ENCODE measurements at places on chromosomes 13 and 19. TPM values are rescaled to one million over a fixed set of nuclear protein-coding genes. Genes with fewer than 3 reads are reported as not detected.
A peak's percentile ranks its signal among the peaks of the same experiment; 100 is the strongest.

GRCh38 chr13:76687467-76687866 lies 198.7 kb downstream of the KCTD12 start:
- H3K27me3 ChIP-seq, result no peaks in the 10 kb centered on the region
- DNase-seq, result no peak
- H3K27ac ChIP-seq, result no peak overlapping the region
- no peaks in the 10 kb centered on the region for H3K36me3 ChIP-seq

GRCh38 chr13:69485991-69486592 lies 621.5 kb upstream of the ATXN8OS start:
- H3K27ac ChIP-seq, result no peak overlapping the region
- H3K4me3 ChIP-seq, result no peak overlapping the region
- H3K4me1 ChIP-seq, result no peaks in the 10 kb centered on the region
- DNase-seq, result no peak

The DKKL1 gene
- not detected for total RNA-seq

GRCh38 chr19:1259206-1259875 lies 9.8 kb upstream of the CIRBP start:
- DNase-seq, result peak; percentile 87
- H3K4me1 ChIP-seq, result peaks cover 66% of the 10 kb centered on the region
- H3K27ac ChIP-seq, result peak overlapping the region; percentile 93
- H3K4me3 ChIP-seq, result peak overlapping the region; percentile 30
- no peaks in the 10 kb centered on the region for H3K36me3 ChIP-seq

GRCh38 chr13:46480131-46480530 lies 72.8 kb upstream of the LRCH1 start:
- H3K4me1 ChIP-seq, result no peaks in the 10 kb centered on the region
- no peaks in the 10 kb centered on the region for H3K36me3 ChIP-seq
- H3K27ac ChIP-seq, result no peak overlapping the region
- no peak for DNase-seq
- no peak overlapping the region for H3K4me3 ChIP-seq

DNA sequence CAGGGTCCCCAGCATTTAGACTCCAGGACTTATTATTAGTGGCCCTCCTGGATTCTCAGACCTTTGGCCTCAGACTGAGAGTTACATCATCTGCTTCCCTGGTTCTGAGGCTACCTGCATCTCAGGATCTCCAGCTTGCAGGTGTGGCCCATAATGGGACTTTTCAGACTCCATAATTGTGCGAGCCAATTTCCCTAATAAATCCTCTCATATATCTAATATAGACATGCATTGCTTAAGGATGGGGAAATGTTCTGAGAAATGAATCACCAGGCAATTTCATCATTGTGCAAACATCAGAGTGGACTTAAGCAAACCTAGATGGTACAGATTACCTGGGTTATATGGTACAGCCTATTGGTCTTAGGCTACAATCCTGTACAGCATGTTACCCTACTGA lies 116.5 kb upstream of the FBXL3 start:
- H3K36me3 ChIP-seq, result no peaks in the 10 kb centered on the region
- no peaks in the 10 kb centered on the region for H3K4me1 ChIP-seq
- H3K27me3 ChIP-seq, result no peaks in the 10 kb centered on the region
- no peak overlapping the region for H3K27ac ChIP-seq
- no peak overlapping the region for H3K4me3 ChIP-seq
- DNase-seq, result no peak

DNA sequence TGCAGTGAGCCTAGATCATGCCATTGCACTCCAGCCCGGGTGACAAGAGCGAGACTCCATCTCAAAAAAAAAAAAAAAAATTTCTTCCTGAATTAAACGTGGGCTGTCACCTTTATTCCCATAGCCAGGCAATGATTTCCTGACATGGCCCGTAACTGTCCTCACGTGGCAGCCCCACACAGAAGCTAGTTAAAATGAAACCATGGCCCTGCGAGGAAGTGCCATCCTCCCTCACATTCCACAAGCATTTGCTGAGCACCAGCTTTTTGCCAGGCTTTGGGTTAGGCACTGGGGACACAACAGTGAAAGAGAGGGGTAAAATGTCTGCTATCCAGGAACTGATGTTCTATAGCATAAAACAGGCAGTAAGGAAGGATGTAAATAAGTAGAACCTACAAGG lies 13.2 kb upstream of the FBXO27 start:
- DNase-seq, result no peak
- H3K36me3 ChIP-seq, result no peaks in the 10 kb centered on the region
- H3K27ac ChIP-seq, result no peak overlapping the region
- H3K4me3 ChIP-seq, result no peak overlapping the region

DNA sequence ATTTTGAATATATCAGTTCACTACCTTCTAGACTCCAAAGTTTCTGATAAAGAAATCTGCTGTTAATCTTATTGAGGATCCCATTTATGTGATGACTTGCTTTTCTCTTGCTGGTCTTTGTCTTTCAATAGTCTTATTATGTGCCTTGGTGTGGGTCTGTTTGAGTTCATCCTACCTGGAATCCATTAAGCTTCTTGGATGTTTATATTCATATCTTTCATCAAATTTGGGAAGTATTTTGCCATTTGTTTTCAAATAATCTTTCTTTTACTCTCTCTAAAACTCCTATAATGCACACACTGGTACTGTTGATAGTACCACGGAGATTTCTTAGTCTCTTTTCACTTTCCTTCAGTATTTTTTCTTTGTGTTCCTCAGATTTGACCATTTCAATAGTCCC lies 24.2 kb upstream of the COG6 start:
- no peaks in the 10 kb centered on the region for H3K36me3 ChIP-seq
- H3K27me3 ChIP-seq, result no peaks in the 10 kb centered on the region
- no peak overlapping the region for H3K27ac ChIP-seq
- DNase-seq, result no peak
- H3K4me1 ChIP-seq, result no peaks in the 10 kb centered on the region

DNA sequence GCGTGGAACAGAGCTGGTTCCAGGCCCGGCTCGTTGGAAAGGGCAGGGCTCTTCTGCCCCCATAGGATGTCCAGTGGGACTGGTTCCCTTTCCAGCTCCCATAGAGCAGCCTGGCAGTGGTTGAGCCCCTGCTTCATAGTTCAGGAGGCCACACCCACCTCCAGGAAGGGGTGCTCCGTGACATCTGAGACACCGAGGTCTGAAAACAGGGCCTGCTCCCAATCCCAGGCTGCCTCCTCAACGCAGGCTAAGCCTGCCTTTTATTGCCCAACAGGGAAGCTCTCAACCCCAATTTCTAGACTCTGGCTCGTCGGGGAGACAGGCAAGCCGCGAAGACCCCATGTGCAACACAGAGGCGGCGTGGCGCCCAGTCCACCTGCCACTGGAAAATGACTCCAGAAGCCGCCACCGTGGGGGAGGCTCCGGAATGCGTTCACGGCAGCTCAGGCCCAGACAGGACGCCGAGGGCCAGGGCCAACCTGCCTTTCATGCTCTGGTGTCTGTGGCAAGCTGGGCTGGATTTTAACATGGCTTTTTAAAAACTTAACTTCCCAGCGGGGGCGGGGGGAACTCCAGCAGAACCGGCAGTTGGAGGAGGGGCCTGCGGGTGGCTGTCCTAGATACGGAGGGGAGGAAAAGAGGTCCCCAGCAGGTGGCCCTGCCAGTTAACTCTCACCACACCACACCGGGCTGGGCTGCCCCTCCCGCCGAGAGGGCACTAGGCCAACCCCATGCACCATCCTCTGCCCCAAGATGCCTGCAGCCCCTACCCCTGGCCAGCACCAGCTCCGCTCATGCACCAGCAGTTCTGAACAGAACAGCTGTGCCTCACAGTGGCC lies 17.9 kb upstream of the TINCR start:
- DNase-seq, result no peak
- no peaks in the 10 kb centered on the region for H3K27me3 ChIP-seq
- H3K4me3 ChIP-seq, result no peak overlapping the region
- no peaks in the 10 kb centered on the region for H3K4me1 ChIP-seq
- peak overlapping the region; percentile 38 for H3K27ac ChIP-seq
- peaks cover 50% of the 10 kb centered on the region for H3K36me3 ChIP-seq

The CTXN1 gene
- total RNA-seq, result 2.4 TPM

GRCh38 chr19:48501494-48502349 lies 9.9 kb downstream of the LMTK3 start:
- no peak overlapping the region for H3K4me3 ChIP-seq
- no peaks in the 10 kb centered on the region for H3K27me3 ChIP-seq
- H3K36me3 ChIP-seq, result no peaks in the 10 kb centered on the region
- peak; percentile 85 for DNase-seq
- no peak overlapping the region for H3K27ac ChIP-seq
- peaks cover 5% of the 10 kb centered on the region for H3K4me1 ChIP-seq

DNA sequence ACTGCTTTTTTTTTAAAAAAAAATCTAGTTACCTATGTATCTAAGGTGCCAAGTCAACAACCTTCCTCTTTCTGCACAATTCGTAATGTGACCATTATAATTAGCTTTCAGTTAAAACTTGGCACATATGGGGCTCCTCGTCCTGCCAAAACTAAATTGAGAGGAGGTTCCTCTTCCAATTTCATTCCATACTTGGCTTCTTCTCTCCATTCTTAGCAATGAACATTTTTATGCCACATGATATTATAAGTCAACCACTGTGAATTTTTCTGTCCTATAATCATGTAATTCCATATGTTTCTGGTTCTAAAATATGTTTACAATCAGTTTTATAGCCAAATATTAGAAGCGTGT lies 177.0 kb downstream of the DCLK1 start:
- no peak for DNase-seq
- H3K4me3 ChIP-seq, result no peak overlapping the region
- no peaks in the 10 kb centered on the region for H3K4me1 ChIP-seq

GRCh38 chr13:26541678-26542568 lies 15.6 kb upstream of the WASF3 start:
- H3K4me1 ChIP-seq, result no peaks in the 10 kb centered on the region
- no peak for DNase-seq
- no peak overlapping the region for H3K4me3 ChIP-seq
- H3K27ac ChIP-seq, result no peak overlapping the region

The PNPLA6 gene
- total RNA-seq, result 113 TPM

- no peak overlapping the region for H3K27ac ChIP-seq
- H3K4me1 ChIP-seq, result no peaks in the 10 kb centered on the region
- no peak overlapping the region for H3K4me3 ChIP-seq
- no peak for DNase-seq
Observed at GRCh38 chr13:28093881-28094280, 6.5 kb downstream of the FLT3 start.

DNA sequence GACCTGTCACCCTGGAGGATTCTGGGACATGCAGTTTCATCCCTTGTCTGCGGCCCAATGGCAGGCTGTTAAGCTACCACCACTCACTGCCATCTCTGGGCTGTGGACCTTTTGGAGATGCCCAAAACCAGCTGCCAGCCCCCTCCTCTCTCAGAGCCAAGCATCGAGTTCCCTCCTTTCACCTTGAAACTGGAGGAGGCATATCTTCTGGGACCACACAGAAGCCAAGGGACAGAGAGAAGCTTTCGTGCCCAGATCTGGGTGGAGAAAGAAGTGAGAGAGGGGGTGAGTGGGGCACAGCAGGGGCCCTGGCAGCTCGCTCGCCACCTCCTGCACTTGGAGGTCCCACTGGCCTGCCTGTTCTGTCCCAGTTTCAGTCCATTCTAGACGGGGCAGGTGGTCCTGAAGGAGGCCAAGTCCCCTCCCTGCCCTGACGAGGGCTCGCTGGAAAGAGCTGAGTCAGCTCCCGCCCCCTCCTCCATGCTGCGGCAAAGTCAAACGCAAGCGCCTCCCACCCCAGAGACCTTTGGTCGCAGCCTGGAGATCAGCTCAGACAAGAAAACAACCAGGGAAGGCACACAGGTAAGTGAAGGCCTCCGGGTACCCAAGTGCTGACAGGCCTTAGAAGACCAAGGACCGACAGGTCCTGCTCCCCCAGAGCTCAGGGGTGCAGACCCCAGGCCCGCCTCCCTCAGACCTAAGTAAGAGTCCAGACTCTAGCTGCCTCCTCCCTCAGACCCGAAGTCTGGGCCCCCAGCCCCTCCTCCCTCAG lies 3.8 kb downstream of the BCAT2 start:
- H3K36me3 ChIP-seq, result no peaks in the 10 kb centered on the region
- no peak overlapping the region for H3K27ac ChIP-seq
- peaks cover 16% of the 10 kb centered on the region for H3K4me1 ChIP-seq
- no peak overlapping the region for H3K4me3 ChIP-seq

GRCh38 chr13:72186730-72187422 lies 319.9 kb upstream of the DACH1 start:
- H3K27ac ChIP-seq, result no peak overlapping the region
- no peaks in the 10 kb centered on the region for H3K36me3 ChIP-seq
- no peak for DNase-seq
- no peak overlapping the region for H3K4me3 ChIP-seq
- no peaks in the 10 kb centered on the region for H3K4me1 ChIP-seq
- no peaks in the 10 kb centered on the region for H3K27me3 ChIP-seq

DNA sequence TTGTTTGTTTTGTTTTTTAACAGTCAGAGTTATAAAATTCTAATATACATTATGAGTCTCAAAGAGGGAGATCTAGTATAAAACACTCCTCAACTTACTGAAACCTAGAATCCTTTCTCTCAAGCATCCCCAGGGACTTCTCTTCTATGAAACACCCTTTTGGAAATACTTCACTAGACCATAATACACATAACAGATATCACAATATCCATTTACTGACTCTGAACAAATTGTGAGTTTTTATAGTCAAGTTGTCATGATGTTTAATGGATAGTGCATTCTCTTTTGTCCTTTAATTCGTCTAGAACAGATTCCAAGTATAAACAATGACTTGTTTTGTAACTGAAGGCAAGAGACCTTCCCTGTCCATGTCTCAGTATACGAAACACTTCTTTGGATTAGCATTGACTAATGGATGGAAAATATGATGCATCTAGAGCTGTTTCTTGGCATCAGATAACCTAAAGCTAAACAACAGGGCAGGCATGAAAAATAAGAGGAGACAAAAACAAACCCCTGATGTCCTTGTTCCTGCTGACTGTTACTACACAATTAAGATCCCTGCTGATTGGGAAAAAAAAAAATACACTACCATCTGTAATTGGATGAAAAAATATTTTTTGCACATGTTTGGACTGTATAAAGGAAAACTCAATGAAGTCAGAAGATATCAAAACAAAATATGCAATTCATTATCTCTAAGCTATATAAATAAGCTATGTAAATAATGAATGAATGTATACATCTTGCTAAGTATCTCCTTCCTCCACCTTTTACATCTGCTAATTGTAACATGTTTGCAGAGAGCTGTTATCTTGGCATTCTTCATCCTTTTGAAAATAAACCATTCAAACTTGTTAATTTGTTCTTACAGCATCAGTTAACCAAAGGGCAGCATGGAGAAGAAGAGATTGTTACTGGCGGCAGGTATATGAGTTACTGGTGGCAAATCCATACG lies 214.2 kb downstream of the LACC1 start:
- no peak overlapping the region for H3K27ac ChIP-seq
- H3K4me3 ChIP-seq, result no peak overlapping the region

All from adrenal gland (tissue), 19 donors.